Epithelial cell of umbilical artery (primary cell): ENCODE measurements at places on chromosomes 11 and 22. TPM values are rescaled to one million over a fixed set of nuclear protein-coding genes. Genes with fewer than 3 reads are reported as not detected.

The KRTAP5-6 gene
- total RNA-seq: not detected in 2 replicates

The HORMAD2 gene
- total RNA-seq: not detected in 2 replicates

The SYT13 gene
- total RNA-seq: not detected in 2 replicates

The RAG1 gene
- 0.65 and 0.76 TPM in 2 replicates for total RNA-seq

The MISFA gene
- 0.65 and 2.7 TPM in 2 replicates for total RNA-seq

The RIMBP3B gene
- total RNA-seq: not detected in 2 replicates

The MEI1 gene
- 1.1 and 1.3 TPM in 2 replicates for total RNA-seq

The MTCH2 gene
- total RNA-seq: 95.2 and 124 TPM in 2 replicates
